Endothelial cell of umbilical vein (primary cell): ENCODE measurements at places on chromosomes 1 and 21.

DNA sequence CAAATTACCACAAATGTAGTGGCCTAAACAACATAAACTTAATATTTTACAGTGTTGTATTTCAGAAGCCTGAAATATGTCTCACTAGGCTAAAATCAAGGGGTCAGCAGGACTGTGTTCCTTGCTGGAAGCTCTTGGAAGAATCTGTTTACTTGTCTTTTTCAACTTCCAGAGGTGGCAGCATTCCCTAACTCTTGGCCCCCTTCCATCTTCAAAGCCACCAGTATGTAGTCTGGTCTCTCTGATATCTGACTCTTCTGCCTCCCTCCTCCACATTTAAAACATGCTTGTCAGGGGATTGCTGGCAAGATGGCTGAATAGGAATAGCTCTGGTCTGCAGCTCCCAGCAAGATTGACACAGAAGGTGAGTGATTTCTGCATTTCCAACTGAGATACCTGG is 567.5 kb downstream of the PLA2G4A start:
- no peak for DNase-seq

GRCh38 chr1:184068354-184068753 is 16.8 kb downstream of the TSEN15 start:
- no peak for DNase-seq

DNA sequence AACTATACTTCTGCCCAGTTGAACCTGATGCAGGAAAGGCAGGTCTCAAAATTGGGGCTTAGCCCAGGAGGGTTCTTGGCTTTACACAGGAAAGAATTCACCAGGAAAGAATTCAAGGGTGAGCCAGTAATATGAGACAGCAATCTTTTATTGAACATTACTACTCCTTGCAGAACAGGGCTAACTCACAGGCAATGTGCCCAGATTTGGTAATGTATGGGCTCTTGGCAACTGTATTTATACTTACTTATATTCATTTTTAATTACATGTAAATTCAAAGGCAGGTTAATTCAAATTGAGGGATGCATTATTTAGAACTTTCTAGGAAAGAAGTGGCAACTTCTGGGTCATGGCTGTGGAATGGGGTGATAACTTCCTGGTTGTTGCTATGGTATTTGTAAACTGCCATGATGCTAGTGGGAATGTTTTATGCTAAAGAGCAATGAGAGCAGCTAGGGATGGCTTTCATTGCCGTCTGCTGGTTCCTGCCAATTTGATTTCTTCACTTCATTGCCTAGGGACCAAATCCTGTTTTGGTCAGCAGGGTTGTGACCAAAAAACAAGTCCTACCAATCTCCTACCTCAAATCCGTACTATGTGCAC is 107.5 kb downstream of the CHRM3 start:
- DNase-seq: no peak

- DNase-seq: no peak
Observed at GRCh38 chr1:206769304-206769731, 1.3 kb upstream of the IL19 start.

GRCh38 chr1:165350840-165351239 is 5.7 kb downstream of the LMX1A start:
- DNase-seq: no peak
